Urinary bladder (tissue), 4 donors: ENCODE measurements at places on chromosomes 7 and 10. TPM values are rescaled to one million over a fixed set of nuclear protein-coding genes. Genes with fewer than 3 reads are reported as not detected.

Gene PALD1
- total RNA-seq: 10.2 TPM

Gene CALN1
- 0.42 TPM for total RNA-seq

Gene KLF14
- 0.32 TPM for total RNA-seq

Gene MEST
- 259 TPM for total RNA-seq

Gene PTPRN2
- 2.8 TPM for total RNA-seq

GRCh38 chr7:66919704-66920103 is 1.3 kb upstream of the TMEM248 start:
- no peak for DNase-seq

DNA sequence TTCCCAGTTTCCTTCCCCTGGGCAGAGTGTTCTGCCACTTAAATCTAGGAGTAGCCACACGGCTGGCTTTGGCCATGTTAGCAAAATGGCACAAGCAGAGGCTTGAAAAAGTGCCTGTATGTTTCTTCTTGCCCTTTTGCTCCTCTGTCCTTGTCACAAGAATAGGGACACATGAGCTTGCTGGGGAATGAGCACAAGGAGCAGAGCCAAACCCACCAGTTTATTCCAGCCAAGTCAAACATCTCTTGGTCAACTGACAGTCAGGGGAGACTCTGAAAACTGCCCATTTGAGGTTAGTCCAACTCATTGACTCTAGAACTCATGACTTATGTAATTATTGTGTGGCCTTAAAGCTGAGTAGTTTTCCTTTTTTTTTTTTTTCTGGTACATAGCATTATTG is 739.7 kb upstream of the FZD8 start:
- DNase-seq: no peak

DNA sequence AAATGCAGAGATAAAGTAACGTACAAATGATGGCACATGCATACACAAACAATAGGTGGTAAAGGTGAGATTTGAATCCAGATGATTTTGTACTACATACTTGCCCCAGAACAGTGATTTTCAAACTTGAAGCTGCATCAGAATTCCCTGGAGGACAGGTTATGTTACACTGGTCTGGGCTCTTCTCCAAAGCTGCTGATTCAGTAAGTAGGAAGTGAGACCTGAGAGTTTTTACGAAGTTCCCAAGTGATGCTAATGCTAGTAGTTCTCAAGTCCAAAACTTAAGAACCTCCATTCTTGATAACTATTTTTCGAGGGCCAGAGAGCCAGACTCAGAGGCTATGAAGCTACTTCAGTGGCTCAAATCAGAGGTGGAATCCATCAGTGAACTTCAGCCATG is 159.0 kb upstream of the POM121L12 start:
- no peak for DNase-seq

DNA sequence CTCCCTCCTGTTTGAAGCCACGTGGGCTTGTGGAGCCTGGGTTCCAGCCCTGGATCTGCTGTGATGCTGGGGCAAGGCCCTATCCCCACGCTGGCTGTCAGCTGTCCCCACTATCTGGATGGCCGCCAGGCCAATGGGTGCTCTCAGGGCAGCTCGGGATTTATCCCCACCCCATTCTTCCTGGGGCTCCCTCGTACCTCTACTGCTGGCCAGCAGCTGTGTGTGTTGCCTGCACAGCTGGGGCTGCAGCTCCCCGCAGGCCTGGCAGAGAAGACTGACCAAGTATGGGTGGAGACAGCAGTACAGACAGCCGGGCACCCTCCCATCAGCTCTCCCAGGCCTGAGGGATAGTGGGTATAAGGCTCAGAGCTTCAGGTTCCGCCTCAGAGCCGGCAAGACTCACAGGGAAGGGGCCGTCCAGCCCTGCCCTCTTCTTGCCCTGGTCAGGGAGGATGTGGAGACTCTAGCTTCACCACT is 13.6 kb downstream of the CLIP2 start:
- no peak for DNase-seq

DNA sequence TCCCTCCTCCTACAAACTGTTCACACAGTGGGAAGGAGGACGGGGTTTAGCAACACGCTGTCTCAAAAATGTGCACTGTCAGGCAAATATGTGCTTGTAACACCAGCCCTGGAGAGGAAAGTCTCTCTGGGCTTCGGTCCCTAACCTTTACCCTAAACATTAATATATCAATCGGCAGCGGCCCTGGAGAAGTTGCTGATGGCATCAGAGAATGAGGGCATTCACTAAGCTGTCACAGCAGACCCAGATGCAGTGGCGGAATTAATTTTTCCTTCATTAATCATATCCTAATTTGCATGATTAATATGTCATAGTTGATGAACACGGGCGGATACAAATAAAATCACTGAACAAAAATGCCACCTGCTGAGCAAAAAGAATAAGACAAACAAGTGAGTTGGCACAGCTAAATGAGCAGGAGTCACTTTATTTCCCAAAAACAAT is 45.2 kb upstream of the INSIG1 start:
- DNase-seq: no peak

GRCh38 chr7:50211130-50212015 is 93.1 kb upstream of the IKZF1 start:
- no peak for DNase-seq

- DNase-seq: no peak
Measured at GRCh38 chr10:70284542-70285475, 1.0 kb upstream of the NPFFR1 start.

GRCh38 chr7:37916673-37917660 is at the start of gene SFRP4:
Gene SFRP4 (minus strand): TSS chr7:37916817. CDS start chr7:37916537, 280 bp downstream.
- no peak for DNase-seq

- DNase-seq: no peak
Measured at GRCh38 chr10:69769395-69769992, 32.2 kb upstream of the COL13A1 start.

- DNase-seq: no peak
Measured at GRCh38 chr7:98860071-98860470, 9.7 kb downstream of the TMEM130 start.

GRCh38 chr10:120514035-120514620 is 57.1 kb downstream of the PLPP4 start:
- no peak for DNase-seq

DNA sequence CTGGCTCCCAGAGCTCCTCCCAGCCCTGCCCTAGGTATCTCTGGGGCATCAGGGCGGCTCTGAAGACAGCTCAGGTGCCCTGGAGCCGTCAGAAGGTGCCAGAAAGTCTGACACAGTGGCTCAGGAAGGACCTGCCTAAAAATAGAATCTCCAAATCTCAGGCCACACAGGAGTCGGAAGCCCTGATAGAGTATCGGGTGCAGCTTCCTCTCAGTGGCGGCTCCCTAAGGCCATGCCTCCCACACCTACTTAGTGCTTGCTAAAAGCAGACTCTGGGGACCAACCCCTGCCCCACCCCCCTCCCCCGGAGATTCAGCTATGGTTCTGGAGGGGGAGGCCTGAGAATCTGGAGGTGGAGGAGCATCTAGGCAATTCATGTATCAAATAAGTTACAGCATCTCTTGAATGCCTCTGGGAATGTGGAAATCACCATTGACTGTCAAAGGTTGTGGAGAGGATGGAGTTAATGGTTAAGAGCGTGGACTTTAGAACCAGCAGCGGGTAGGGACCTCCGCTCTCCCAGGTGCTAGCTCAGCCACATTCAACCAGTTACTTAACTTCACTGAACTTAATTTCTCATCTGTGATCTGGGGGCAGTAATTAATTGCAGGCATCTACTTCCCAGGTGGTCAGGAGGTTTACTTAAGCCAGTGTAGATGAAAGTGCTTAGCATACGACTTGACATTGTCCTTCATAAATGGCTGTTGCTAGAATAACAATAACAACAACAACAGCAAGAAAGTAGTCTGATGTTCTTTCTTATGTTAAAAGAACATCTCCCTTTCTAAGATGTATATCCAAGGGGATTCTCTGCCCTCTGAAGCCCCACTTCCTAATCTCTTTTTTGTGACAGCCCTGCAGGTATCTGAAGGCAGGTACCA is 38.6 kb upstream of the MXI1 start:
- DNase-seq: no peak

- no peak for DNase-seq
Measured at GRCh38 chr10:60604342-60604741, 173.9 kb upstream of the CDK1 start.

DNA sequence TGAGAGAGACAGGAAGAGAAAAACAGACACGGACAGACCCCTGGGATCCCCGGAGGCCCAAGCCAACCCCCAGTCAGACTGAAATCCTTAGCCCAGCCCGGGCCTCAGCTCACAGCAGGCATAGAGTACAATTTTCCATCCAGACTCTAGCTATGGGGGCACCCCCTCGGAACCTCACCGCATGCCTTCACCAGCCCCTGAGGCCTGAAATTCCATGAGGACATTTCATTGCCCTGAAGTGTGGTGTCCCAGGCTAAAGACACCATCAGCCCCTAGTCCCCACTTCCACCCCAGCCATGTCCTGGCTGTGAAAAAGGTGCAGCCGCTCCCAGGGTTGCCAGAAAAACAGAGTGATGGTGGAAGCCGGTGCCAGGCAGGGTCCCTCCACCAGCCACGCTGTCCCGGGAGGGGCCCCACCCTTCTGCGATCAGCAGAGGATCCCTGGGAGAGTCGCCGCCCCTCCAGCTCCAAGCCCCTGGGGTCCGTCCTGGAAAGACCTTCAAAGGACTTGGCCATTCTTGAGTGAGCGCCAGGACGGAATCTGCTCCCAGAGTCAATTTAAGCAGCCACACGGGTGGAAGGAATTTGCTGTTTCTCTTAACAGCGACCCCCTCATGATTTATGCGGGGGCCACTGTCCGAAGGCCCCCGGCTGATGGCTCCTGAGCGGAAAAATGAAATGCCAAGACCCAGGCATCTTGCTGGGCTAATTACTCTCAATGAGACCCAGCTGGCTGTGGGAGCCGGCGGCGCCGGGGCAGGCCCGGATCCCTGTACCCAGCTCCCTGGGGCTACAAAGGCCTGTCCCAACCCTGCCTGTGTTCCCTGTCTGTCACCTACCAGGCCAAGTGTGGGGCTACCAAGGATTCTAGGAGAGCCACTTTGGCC is 23.2 kb downstream of the MYL10 start:
- DNase-seq: no peak

GRCh38 chr10:110619514-110620397 is 24.4 kb upstream of the RBM20 start:
- no peak for DNase-seq

DNA sequence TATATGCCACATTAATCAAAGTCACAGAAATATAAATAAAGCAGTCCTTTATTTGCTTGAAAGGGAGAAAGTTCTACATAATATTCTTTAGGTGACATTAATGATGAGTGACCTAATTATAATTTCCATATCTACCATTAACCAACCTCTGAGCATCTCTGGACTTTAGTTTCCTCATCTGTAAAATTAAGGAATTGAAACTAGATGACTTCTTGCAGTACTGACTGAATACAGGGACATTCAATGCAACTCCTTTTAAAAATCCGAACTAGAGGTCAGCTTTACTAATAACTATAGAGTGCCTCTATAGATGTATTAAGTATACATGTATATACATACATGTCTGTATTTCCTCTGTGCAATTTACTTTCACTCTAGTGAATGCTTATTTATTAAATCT is 3.9 kb downstream of the FMC1 start:
- no peak for DNase-seq

GRCh38 chr10:118841881-118842605 is 87.3 kb upstream of the CACUL1 start:
- DNase-seq: no peak

DNA sequence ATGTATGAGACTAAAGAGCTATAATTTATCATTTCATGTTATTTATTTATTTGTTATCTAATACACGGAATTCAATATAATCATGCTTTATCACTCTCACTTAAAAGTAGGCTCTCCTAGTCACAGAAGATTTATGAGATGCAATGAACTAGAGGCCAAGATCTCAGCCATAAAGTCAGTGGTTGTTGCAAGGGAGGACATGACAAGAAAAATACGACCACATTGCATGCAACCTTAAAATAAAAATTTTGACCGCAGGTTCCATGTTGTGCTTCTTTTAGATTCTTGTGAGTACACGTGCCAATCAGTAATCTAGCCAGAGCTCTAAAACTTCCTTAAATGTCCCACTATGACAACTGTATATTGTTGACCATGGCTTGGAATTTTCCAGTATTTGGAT is 75.9 kb upstream of the SP8 start:
- DNase-seq: no peak

GRCh38 chr7:104855861-104856260 is 158.1 kb upstream of the KMT2E start:
- no peak for DNase-seq

DNA sequence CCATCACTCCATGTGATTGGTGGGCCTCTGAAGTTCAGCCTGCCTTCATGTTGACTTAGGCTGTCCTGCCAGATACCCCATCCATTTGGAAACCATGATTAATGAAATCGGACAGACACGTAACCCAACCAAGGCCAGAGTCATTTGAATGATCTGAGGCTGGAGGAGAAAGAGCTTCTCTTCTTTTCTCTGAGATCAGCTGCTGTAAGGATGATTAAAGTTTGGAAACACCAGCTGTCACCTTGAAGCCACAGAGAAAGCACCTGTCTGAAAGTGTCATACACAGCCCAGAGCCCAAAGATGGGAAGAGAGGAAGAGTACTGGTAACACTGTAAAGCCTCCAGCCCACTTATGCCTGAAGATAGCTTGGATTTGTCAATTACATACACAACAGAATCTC is 22.9 kb downstream of the NEBL start:
- no peak for DNase-seq

DNA sequence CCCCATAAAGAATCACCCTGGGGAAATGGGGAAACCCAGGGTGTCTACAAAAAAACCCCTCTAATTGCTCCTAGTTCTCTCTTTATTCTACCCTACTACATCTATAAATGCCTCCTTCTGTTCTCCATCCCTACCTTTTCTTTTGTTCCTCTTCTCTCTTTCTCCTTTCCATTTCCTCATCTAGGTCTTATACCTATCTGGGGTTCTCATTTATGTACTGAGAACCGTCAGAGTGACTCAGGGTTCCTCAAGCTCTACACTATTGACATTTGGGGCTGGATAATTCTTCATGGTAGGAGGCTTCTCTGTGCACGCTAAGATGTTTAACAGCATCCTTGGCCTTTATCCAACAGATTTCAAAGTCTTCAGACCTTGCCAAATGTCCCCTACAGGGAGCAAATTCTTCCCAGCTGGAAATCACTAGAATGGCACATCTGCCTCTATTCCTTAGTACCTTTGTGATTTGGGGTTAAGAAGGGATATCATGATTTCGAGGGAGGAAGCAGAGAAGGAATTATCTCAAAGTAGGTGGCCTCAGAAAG is 137.4 kb upstream of the PTN start:
- DNase-seq: no peak

- no peak for DNase-seq
Measured at GRCh38 chr7:122046402-122046801, 97.6 kb downstream of the AASS start.

DNA sequence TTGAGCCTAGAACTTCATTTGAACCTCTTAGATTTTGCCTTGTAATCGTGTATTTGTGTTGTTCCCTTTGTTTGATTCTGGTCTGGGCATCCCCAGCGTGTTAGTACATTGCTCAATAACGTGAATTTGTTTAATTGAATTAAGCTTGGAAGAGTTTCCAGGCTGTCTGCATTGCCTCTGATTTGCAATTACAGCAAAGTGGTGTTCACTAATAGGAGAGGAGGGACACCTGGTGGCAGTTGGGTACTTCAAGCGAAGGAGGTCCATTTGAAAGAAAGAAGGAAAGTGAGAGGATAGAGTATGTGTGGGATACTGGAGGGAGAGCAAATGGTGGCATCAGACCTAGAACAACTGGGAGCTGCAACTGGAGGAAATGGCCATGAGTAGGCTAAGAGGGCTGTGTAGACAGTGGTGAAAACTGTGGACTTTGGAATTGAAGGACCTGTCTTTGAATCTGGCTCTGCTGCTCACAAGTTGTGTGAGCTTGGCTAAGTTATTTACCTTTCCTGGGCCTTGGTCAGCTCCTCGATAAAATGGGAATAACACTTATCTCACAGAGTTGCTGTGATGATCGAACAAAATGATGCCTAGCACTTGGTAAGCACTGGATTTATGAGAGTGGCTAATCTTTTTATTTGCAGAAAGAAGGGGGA is 15.1 kb downstream of the LSMEM1 start:
- DNase-seq: peak; percentile 20
